ENCODE measurements at places on chromosomes 5 and 9. TPM values are rescaled to one million over a fixed set of nuclear protein-coding genes. Genes with fewer than 3 reads are reported as not detected.

DNA sequence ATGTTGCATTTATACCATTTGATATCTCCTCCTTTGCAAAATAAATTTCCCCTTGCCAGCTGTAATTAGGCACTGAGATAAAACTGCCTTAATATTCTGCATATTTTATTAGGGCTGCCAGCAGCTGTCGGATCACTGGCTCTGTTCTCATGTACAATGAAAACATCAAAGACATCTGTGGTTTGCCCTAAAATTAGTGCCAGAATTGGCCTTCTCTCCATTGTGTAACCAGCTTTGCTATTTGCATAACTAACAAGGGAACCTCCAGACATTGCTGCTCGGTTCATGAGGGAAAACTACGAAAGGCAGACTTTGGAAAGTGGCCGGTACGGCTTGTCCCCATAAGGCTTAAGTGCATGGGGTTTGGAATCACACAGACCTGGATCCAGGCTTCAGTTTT, 45.5 kb upstream of the KIF2A start:
- DNase-seq: no peak

DNA sequence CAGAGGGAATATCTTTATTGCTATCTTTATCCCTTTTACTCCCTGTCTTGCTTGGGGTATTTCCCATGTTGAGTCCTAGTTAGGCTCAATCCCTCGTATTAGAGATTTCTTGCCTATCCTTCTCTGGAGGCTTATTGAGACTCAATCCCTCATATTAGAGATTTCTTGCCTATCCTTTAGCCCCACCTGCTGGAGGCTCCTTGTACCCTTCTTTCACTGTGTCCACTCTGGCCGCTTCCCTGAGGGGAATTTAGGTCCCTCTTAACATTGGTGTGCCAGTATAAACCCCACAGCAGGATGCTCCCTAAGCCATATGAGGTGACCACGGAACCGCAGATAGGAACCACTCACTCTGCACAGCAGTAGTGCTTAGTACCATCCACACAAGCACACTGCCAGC, 110.7 kb upstream of the MAMDC2 start:
- DNase-seq: no peak

- DNase-seq: no peak
These were observed 185.9 kb upstream of the RASA1 start for GRCh38 chr5:87081511-87082372.

DNA sequence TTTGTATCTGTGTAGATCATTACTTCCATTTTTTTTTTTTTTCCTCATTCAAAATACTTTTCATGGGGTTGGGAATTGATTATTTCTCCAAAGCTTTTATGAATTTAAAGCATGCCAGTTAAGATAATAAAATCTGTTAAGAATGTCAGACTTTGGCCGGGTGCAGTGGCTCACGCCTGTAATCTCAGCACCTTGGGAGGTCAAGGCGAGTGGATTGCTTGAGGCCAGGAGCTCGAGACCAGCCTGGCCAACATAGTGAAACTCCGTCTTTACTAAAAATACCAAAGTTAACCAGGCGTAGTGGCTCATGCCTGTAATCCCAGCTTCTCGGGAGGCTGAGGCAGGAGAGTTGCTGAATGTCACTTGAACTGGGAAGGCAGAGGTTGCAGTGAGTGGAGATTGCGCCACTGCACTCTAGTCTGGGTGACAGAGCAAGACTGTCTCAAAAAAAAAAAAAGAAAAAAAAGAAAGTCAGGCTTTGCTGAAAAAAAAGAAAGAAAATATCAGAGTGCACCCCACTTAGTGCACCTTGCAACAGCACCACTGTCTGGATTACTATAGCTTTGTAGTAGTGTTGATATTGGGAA, 18.5 kb downstream of the TBC1D2 start:
- DNase-seq: no peak

The FBXO4 gene
- 4.4 TPM for total RNA-seq

The PROB1 gene
- total RNA-seq: 7.3 TPM

The GDF9 gene
- 0.33 TPM for total RNA-seq

The NTRK2 gene
- total RNA-seq: not detected

The ISL1 gene
- total RNA-seq: 0.67 TPM
